NCI-H2171 (cell line): ENCODE measurements at places on chromosomes 5 and 9.

- no peak for DNase-seq
Observed at GRCh38 chr9:25261445-25261844, 416.8 kb downstream of the TUSC1 start.

GRCh38 chr9:10079284-10079964 lies 533.4 kb downstream of the PTPRD start:
- no peak for DNase-seq

- DNase-seq, result no peak
Observed at GRCh38 chr9:99262949-99263418, 40.9 kb downstream of the SEC61B start.

DNA sequence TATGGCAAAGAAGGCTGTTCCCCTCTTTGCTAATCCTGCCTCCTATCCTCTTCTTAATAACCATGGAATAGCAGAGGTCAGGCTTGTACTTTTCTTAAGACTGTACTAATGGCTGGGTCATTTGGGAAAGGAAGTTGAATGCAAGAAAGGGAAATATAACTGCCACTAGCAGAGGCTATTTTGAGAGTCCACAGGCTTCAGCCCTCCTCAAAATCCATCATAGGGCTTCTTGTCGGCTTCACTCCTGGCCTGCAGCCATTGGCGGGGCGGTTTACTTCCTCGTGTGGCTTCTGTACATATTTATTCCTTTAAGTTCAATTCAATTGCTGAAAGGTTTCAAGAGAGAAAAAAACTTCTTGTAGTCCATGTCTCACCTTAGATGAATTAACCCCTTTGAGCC lies 2.8 kb upstream of the PARP8 start:
- no peak for DNase-seq

- DNase-seq, result no peak
Observed at GRCh38 chr5:67984546-67984945, 231.0 kb upstream of the PIK3R1 start.

- peak; percentile 31 for DNase-seq
Observed at GRCh38 chr5:149177911-149178565, 36.7 kb downstream of the ABLIM3 start.

- DNase-seq, result no peak
Observed at GRCh38 chr9:96483733-96484390, 33.9 kb downstream of the HABP4 start.

DNA sequence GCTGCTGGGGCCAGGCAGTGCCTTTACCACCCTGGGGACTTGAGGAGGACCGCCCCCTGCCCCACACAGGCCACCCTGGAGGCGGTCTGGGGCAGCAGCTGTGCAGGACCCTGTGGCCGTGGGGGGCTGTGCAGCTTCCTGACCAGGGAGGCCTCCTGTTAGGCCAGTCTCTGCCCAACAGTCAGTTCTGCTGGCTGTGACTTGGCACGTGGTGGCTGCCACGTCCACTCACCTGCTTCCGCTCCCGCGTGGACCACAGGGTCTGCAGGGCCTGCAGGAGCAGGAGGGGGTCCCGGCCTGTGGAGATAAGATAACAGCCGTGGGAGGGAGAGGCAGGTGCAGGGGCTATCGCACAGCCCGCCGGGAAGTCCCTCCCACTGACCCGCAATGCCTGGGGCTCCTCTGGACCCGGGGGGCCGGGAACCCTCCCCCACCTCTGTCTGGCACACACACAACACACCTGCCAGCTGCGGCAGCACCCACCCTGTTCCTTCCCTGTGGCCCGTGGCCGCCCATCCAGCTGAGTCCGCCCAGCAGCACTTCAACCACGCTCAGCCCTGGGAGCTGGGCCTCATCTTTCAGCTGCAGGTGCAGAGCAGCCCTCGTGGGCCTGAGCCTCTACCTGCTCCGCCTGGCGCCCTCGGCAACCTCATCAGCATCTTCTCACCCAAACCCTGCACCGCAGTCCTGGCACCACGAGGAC lies 39.7 kb downstream of the EXD3 start:
- no peak for DNase-seq

DNA sequence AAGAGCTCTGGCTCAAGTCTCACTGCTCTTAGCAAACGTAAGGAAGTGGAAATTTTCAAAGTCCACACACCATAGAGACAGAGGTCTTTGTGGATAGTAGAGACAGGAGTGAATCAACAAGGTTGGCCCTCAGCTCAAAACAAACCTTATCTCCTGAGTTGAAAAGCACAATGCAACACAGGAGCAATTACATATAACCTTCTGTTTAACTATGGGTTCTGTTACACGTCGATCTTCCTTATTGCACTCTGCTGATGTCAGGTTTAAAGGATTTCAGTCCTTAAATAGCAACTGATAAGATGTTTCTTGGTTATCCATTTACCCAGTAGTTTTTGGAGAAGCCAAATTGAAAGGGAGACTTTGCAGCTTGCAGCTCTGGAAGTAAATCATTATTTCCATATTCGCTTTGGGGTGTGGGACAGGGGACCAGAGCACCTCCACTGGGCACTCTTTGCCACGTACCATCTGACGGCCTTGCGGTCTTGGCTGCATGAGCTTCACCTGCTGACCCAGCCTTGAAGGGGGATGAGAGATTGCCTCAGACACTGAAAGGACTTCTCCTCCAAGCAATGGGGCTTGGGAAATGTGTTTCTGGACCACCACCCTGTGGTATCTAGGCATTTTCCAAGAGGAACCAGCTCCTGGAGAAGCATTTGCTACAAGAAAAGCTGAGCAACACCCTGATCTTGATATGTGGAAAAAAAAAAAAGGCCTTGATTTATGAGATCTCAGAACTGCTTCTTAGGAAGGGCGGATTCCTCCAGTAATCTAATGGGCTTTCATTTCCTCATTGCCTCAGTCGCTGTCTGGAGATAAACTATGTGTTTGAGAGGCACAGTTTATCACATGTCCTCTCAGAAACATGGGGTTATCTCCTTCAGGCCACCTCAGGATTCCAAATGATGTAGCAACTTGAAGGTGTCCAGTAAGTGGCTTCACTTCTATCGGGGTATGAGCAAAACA lies 56.2 kb upstream of the ZNF622 start:
- DNase-seq, result no peak

GRCh38 chr5:159861086-159861485 lies 55.2 kb upstream of the ADRA1B start:
- no peak for DNase-seq

DNA sequence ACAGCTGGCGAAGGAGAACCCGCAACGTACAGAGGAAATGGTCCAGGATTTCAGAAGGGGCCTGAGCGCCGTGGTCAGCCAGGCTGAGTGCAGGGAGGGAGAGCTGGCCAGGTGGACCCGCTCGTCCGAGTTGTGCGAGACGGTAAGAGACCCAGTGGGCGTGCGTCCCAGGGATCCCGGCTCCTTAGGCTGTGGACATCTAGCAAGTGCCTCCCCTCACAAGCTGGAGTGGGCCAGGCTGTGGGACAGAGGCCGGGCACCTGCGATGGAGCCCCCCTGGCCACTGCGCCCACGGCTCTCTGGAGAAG lies 29.5 kb upstream of the LRRC14B start:
- no peak for DNase-seq

DNA sequence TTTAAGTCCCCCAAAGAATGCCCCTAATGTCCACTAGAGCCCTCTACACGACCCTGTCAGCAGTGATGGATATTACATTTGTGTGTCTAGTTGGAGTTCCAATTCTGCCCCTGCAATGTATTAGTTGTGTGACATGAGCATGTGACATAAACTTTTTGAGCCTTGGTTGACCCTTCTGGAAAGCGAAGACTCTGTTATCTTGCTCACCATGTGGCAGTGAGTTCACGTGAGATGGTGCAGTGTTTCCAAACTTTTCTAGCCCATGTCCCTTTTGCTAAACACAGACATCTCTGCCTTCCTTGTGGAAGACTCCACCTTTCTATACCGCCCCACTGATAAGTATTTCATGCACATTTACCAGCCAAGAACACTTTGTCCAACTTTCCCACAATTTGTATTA lies 87.0 kb upstream of the BOD1 start:
- no peak for DNase-seq

- no peak for DNase-seq
Observed at GRCh38 chr9:121640491-121641223, 10.8 kb upstream of the DAB2IP start.

GRCh38 chr5:59107692-59108091 lies 524.8 kb downstream of the RAB3C start:
- DNase-seq, result no peak

DNA sequence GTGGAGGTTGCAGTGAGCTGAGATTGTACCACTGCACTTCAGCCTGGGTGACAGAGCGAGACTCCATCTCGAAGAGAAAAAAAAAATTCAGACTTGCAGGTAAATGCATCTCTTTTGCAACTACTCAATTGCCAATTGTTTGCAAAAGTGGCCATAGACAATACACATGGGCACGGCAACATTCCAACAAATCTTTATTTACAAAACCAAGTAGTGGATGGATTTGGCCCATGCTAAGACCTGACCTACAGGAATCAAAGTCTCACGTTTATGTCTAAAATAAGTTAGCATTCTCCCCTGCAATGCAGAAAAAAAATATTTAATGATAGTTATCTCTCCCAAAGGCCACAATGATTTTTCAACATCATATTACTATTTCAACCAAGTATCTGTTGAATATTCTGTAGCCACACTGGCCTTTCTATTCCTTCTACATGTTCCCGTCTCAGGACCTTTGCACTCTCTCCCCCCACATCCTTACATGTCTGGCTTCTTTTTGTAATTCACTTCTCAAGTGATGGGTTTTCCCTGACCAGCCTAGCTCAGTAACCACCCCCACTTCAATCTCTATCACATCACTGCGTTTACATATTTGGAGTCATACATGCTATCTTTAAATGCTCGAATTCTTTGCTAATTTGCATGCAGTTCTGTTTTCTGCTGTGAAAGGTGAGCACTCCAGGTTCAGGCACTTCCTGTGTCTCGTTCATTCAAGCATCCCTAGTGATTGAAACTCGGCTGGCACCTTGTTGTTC lies 54.2 kb downstream of the FNBP1 start:
- DNase-seq, result no peak

DNA sequence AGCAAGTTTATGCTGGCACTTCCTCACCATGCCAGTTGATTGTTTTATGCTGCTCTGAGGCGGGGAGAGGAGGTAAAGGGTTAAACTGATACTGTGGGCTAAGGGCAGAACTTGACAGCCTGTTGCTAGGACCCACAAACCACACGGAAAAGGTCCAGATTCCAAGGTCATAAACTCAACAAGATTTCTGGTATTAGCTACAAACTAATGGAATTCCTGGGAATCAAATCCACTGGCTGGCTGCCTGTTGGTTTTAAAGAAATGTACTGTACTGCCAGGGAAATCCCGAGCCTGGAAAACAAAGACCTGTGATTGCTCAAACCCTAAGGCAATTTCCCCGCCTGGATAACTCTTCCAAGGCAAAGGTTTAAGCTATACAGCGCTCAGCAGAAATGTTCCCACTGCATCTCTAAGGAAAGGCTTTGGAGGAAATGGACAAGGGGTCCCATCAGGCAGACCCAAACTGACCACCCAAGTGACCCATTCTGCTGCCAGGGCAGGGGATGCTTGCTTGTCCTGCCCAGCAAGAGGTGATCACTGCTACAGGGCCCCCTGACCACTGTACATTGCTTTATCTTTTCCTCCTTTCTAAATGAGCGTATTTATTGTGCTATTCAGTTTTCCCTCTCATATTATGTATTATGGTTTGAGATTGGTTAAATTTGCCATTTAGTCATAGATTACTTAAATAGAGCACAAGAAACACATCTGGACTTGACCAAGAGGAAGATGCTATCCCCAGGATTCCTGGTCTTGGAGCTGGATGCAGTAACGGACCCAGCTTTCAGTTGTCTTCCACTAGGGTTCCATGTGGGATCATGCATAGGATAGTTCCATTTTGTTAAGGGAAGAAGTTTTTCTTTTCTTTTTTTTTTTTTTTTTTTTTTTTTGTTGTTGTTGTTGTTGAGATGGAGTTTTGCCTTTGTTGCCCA lies 124.3 kb downstream of the SUSD1 start:
- no peak for DNase-seq

DNA sequence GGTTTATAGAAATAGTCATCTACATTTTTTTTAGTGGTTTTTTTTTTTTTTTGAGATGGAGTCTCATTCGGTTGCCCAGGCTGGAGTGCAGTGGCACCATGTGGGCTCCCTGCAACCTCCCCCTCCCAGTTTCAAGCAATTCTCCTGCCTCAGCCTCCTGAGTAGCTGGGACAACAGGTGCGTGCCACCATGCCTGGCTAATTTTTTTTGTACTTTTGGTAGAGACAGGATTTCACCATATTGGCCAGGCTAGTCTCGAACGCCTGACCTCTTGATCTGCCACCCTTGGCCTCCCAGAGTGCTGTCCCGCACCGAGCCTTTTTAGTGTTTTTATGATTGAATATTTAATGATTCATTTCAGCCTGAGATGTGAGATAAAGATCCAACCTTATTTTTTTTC lies 27.3 kb downstream of the ANKRD33B start:
- no peak for DNase-seq

GRCh38 chr5:92518318-92518904 lies 1062.6 kb downstream of the NR2F1-AS1 start:
- DNase-seq, result no peak

GRCh38 chr9:34551751-34552605 lies 29.2 kb upstream of the ENHO start:
- no peak for DNase-seq

- DNase-seq, result no peak
Observed at GRCh38 chr5:15191012-15191411, 309.0 kb upstream of the FBXL7 start.

- no peak for DNase-seq
Observed at GRCh38 chr5:18024542-18024941, 390.3 kb downstream of the TAF11L14 start.

GRCh38 chr5:88729084-88729828 lies 153.7 kb downstream of the MEF2C start:
- DNase-seq, result peak; percentile 43

DNA sequence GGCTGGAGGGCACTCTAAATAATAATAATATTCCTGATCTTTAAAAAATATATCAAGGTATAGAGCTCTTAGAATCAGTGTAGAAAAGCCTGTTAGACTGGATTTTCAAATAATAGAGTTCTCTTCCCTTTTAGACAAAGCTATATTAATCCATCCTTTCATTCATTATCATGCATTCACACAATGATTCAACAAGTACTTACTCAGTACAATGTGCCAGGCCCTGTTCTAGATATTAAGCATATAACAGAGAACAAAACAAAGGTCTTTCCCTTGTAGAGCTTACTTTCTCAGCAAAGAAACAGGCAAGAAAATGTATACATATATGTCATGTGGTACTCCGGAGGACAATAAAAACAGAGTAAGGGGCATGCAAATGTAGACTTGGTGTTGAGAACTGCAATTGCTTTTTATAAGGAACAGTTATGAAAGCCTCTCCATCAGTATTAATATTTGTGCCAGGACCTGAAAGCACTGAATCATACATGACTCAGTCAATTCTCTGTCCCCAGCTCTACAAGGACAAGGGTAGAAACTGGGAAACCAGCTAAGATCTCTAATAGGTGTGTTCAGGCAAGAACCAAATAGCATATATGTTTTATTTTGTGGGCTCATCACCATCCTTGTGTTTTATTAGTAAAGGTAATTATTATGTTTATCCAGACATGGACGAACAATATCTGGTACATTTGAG lies 72.2 kb downstream of the PIP5K1B start:
- DNase-seq, result no peak

- DNase-seq, result peak; percentile 85
Observed at GRCh38 chr9:125541840-125542243, 165.2 kb downstream of the MAPKAP1 start.
